ENCODE measurements at places on chromosomes 1 and 21. TPM values are rescaled to one million over a fixed set of nuclear protein-coding genes. Genes with fewer than 3 reads are reported as not detected.

The AMPD1 gene
- total RNA-seq: not detected

The MYBPHL gene
- not detected for total RNA-seq

The PTPN7 gene
- total RNA-seq: 167 TPM

The PMF1 gene
- 71.4 TPM for total RNA-seq

The PSMG1 gene
- total RNA-seq: 44.8 TPM

The TNFSF18 gene
- total RNA-seq: not detected

The C1orf94 gene
- total RNA-seq: not detected

The CYP4A11 gene
- not detected for total RNA-seq

The GPR37L1 gene
- total RNA-seq: not detected

The TCHH gene
- total RNA-seq: not detected

The DIRAS3 gene
- total RNA-seq: not detected

The VWA1 gene
- 0.33 TPM for total RNA-seq

The S100A7A gene
- not detected for total RNA-seq

The HPDL gene
- 6.5 TPM for total RNA-seq

The IQCC gene
- total RNA-seq: 3.6 TPM

All from activated naive CD4-positive, alpha-beta T cell treated with anti-CD3 and anti-CD28 coated beads, Interleukin-2, amount 10 ng/mL, durations not matched to agents 5 hours and 36 hours (primary cell).